ENCODE measurements at places on chromosomes 2 and 18.

- DNase-seq: no peak
These were observed 5.0 kb upstream of the DGKD start for GRCh38 chr2:233349005-233349998.

GRCh38 chr2:50065835-50066234 is 911.5 kb upstream of the FSHR start:
- no peak for DNase-seq

GRCh38 chr2:70790136-70790828 is at the start of gene FIGLA:
Gene FIGLA, minus strand, starts transcription at chr2:70790643. Its CDS starts 5 bp downstream, at chr2:70790638.
- no peak for DNase-seq

DNA sequence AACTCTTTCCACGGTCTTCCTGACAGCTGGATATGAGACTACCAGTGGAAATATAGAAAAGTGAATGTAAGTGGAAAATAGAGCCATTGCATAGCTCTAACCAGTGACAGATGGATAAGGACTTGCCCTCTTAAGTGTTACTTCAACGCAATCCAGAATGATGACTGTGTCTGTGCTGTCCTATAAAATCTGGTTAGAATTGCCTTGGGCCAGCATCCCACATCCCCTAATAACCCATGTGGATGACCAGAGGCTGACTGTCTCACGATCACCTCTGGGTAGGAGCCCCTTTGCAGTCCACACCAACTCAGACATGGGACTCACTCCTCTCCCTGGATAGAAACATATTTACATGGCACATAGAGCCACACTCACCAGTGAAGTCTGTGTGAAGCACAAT is 186.6 kb downstream of the C1D start:
- DNase-seq: no peak

DNA sequence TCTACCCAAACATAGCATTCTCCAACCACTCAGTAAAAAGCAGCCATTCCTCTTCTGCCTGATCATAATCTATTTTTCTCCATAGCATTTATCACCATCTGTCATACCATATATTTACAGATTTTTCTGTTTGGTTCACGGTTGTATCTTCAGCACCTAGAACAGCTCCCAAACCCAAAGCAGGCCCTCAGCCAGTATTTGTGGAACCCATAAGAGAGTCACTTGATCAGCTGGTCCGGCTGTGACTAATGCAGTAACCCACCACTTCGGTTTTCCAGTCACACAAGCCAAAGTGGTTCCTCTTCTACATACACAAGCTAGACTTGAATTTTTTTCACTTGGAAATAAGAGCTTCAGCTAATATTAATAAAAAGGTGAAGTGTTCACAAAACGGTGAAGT is 511.6 kb upstream of the CELF4 start:
- DNase-seq: no peak

- DNase-seq: no peak
These were observed 6.7 kb downstream of the MYO7B start for GRCh38 chr2:127542231-127542630.

DNA sequence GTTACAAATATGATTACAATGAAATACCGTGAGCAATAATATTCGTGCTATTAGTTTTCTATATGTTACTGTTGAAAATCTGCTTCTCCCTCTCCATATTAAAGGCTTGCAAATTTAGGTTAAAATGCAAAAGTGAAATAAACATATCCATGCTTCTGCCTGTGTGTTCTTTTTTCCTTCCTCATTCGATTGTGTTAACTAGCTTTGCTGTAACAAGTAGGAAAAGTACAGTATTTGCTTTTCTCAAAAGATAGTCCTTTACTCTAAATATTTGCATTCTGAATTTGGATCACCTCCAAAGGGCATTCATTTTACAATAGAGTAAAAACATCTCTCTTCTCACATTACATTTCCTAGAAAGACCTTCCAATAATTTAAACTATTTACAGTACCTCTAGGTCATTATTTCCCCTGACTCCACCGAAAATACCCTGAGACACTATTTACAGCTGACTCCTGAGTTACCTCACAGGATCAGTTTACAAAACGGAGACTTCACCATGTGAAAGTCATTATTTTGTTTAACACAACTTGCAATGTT is 835.0 kb upstream of the FANCL start:
- no peak for DNase-seq

- DNase-seq: no peak
These were observed 97.5 kb upstream of the KCNJ3 start for GRCh38 chr2:154600927-154601494.

- DNase-seq: no peak
These were observed 54.5 kb downstream of the BCL11A start for GRCh38 chr2:60498816-60499429.

DNA sequence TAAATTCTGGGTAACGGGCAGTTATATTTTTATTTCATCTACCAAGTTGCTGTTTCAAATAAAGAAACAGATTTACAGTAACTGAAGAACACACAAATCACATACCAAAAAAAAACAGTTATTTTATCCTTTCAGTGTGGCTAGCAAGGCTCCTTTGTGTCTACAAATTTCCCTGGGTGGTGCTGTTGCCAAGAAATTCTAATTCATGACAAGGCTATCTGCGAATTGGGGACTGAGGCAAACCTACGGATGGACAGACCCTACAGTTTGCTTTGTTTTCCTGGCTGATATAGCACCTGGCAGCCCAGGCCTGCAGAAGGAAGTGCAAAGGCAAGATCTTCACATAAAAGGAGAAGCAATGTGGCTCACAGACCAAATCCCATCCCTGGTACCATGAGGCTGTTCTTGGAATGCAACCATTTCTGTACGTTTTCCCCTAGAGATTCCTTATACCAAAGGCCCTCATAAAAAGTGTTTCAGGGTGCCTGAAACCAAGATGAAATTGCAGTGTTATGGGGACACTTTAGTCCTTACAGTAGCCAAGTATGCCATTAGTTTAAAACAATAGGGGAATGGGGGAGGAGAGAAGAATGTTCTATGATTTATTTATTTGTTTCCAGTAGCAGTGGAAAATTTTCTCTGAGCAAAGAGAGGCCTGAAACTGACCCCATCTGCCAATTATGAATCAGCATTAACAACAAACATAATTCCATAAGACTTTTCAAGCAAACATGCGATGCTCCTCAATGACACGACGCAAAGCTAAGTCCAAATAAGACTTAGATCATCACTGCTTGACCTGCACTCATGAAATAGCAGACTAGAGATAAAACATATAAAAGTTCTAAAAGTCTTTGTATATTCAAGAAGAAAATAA is 4.3 kb downstream of the KLF7 start:
- peak; percentile 39 for DNase-seq

GRCh38 chr2:66432801-66433694 is 1.9 kb upstream of the MEIS1 start:
- DNase-seq: peak; percentile 99

GRCh38 chr2:85259101-85259590 is 68.6 kb downstream of the TGOLN2 start:
- DNase-seq: peak; percentile 93

DNA sequence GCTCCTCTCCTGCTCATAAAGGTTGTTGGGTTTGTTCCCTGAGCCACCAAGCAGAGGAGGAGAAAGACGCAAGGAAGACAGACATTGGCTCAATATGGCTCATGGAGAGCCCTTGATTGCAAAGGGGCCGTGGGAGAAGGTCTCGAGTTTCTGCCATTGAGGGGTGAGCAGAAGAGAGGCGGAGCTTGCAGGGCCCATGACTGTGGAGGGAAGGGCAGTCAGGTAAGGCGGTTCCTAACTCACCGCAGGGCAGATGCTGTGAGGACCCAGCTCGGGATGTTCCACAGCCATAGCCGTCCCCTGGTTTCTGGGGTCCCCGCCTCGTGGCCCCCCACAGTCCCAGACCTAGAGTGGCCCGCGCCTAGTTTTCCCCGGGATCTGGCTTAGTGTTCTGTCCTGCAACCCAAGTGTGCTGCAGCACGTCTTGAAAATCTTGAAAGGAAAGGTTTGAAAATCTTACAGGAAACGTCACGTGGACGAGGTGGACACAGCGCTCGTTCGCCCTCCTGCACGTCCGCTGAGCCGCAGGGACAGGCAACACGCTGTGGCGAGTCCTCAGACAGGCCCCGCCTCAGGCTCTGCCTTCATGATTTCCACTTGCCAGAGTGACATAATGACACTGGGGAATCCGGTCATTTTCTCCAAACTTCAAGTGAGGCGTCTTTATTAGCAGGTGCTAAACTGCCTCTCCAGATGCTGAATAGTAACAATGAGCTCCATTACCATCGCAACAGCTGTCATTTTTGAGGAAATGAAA is 105.5 kb upstream of the HDAC4 start:
- no peak for DNase-seq

GRCh38 chr18:10377956-10378355 is 76.5 kb upstream of the APCDD1 start:
- no peak for DNase-seq

DNA sequence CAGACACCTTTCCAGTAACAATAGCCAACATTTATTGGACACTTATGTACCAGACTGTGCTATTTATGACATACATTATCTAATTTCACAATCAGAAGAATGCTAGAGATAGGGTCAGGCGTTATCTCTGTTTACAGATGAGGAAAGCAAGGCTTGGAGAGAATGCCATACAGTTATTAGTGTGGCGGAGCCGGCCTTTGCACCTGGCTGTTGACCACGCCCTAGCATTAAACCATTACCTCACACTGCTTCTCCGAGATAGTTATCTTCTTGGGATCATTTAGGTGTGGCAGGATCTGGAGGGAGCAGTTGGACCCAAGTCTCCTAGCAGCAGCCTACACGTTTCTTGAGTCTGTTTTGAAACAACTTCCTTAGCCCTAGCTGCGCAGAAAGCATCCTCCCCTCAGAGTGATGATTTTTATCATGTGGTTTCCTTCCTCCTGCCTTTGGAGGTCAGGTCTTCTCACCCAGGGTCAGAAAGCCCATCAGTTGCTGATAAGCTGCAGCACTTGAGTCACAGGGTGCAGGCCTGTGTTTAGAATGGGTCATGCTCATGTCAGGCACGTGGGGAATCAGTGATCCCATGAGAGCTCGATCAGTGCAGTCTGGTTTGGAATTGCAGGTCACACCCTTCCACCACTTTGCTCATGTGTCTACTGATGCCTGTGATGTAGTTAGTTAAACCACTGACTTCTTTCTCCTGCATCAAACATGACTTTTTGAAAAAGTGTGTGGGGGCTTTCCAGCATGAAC is 118.2 kb downstream of the SPTBN1 start:
- DNase-seq: peak; percentile 80

DNA sequence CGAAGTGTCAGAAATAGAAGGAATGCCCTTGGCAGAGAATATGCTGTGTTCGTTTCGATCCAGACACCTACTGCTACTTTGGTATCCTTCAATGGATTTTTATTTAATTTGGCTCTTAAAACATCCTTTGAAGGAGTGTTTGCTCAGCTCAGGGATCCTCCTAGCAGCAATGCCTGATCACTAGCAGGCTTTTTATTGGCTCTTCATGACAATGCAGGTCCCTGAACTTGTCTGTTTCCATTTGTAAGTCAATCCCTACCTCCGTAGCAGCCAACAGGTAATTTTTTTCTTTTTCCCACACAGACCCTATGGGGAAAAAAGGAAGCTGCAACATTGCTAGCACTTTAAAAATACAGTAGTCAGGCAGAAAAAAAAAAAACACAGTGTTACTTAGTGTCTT is 366.2 kb upstream of the LRRTM1 start:
- no peak for DNase-seq

DNA sequence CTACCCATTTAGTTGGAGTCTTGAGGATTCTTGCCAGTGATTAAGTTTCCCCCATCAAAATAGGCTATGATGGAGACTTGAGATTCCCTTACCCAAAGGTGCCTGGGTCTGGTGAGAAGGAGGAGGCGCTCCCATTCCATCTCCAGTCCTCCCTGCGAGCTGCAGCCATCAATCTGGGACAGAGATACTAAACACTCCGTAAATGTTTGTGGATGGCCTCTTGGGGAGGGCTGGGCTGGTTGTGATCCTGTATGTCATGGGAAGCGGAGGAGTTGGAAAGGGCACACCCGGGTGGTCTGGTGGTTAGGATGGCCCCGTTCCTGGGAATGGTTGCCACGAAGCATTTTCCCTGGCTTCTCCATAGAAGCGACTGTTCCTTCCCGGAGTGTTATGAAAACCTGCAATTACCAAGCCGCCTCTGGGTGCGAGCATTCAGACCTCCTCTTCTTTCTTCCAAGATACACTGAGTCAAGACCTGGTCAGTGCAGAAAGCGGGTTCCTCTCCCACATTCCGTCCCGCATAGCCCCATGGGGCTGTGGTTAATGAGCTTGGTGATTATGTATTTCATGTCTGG is 196.9 kb downstream of the CTIF start:
- DNase-seq: no peak

GRCh38 chr2:198314559-198315153 is 510.3 kb downstream of the PLCL1 start:
- peak; percentile 77 for DNase-seq

DNA sequence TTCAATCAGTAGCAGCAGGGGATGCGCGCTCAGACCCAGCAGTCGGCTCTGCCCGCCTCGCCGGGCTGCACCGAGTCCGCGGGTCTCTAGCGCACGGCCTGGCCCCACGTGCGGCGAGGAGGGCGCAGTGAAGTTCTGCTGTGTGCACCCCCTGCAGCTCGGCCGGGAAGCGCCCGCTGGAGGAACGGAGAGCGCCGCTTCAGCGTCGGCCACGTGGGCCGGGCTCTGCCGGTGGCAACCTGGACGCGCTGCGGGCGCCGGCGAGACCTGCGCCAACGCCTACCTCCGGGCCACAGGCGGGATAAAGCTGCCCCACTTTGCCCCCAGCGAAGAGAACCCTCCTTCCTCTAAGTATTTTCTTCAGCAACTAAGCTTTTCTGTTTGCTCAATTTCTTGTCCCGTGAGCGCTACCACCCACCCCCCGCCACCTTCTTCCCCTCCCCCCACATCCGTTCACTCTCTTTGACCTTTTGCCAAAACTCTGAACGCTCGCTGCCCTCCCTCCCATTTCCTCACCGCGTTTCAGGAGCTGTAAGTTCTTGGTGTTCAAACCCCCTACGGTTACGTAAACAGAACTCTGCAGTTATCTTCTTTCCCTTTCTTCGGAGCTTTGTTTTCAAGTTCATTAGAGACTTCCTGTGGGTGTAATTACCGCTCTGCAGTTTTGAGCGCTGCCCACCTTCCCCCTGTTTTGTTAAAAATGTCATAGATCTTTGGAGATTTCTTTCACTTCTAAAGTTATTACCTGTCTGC is 42.6 kb upstream of the EDAR start:
- peak; percentile 20 for DNase-seq

GRCh38 chr2:111910609-111911277 is 12.3 kb downstream of the MERTK start:
- no peak for DNase-seq

DNA sequence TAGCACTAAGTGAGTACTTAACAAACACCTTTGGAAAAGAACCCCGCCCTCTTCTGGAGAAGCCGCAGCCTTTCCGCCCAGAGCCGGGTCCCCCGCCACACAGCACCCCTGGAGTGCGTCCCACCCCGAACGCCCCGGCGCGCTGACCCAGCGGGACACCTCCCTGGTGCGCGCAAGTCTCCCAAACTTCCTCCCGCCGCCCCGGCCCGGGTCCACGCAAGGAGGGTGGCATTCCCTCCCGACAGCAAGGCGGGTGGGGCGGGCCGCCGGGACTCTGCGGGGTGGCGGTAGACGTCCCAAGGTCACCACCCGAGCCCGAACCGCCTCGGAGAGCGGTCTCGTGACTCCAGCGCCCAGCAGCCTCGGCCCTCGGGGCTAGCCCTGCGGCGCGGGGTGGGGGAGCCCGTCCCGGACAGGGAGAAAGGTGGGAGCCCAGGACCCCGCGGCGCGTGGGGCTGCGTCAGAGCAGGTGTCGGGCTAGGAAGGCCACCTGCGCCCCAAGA is 598 bp downstream of the CCDC93 start:
- DNase-seq: no peak

- DNase-seq: no peak
These were observed 640 bp downstream of the SPTBN1 start for GRCh38 chr2:54456612-54457322.

- DNase-seq: peak; percentile 88
These were observed 26.0 kb upstream of the NMI start for GRCh38 chr2:151315381-151315903.
